Fibroblast of skin of scalp (primary cell): ENCODE measurements at places on chromosomes 3 and 15.
A peak's percentile ranks its signal among the peaks of the same experiment; 100 is the strongest.

DNA sequence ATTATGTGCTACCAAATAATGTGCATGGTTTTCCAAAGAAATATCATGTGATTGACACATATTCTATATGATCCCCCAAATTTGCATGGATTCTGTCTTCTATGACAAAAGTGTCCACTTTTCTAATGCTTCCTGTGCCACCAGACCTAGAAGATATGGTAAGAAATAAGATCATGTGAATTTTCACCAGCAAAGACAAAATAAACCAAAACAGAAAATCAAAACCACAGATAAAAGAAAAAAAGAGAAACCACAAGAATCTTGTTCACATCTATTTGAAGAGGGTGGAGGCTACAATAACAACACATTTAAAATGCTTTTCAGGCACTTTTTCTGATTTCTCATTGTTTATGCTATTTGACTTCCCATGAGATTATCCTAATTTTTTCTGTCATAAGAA lies 303.4 kb downstream of the DIPK2A start:
- no peak for DNase-seq

GRCh38 chr15:83698294-83698693 lies 44.4 kb downstream of the ADAMTSL3 start:
- DNase-seq = peak; percentile 87

DNA sequence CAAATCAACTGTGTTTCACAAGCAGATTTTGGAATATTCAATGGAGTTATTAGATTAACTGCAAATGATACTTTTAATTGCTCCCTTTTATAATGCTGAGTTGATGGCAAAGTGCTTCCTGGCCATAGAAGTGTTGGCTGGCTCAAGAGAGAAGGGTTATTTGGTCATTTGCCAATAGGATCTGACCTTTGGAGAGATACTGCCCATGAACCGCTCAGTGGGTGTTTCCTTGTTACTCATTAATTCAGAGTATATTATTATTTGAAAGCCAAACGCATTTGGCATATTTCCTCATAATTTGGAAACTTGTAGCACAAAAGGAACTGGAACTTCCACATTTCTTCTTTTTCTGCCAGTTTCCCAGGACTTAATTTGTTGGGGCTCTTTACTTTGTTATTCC lies 234.7 kb downstream of the CDIN1 start:
- no peak for DNase-seq

DNA sequence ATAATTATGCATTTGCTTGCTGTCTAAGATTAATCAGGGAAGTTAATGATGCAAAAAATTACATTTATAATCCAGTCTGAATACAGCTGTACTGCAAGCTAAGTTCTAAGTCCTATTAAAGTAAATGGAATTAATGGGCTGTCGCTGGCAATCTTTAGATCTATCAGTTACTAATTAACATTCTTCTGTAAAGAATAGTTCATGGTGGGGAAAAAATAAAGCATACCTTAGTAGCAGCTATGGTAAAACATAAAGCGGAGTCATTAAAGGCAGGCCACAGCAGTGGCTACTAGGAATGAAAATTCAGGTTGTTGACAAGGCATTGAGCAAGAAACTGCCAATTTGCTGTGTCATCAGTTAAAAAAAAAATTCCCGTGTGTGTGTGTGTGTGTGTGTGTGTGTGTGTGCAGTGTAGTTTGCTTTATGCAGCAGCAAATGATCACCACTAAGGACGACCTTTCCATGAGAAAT lies 129.8 kb downstream of the ZNF385D start:
- DNase-seq = peak; percentile 60

DNA sequence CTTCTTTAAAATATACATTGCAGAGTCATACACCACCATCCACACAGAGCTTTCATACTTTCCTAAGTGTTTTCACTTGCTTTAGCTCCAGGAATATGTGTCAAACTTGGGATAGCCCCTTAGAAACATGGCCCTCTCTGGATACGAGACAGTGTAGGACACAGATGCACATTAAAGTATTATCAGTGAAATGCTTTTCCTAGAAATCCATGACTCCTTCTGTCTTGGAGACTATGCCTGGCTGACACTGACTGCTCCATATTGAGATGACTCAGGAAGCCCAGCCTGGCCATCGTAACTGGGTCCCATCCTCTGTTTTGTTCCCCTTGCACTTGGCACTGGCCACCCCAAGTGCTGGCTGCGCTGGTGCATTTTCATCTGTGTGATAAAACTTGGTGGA lies 204.8 kb downstream of the PDZRN3 start:
- no peak for DNase-seq

GRCh38 chr3:192850451-192850981 lies 67.1 kb downstream of the MB21D2 start:
- peak; percentile 56 for DNase-seq

DNA sequence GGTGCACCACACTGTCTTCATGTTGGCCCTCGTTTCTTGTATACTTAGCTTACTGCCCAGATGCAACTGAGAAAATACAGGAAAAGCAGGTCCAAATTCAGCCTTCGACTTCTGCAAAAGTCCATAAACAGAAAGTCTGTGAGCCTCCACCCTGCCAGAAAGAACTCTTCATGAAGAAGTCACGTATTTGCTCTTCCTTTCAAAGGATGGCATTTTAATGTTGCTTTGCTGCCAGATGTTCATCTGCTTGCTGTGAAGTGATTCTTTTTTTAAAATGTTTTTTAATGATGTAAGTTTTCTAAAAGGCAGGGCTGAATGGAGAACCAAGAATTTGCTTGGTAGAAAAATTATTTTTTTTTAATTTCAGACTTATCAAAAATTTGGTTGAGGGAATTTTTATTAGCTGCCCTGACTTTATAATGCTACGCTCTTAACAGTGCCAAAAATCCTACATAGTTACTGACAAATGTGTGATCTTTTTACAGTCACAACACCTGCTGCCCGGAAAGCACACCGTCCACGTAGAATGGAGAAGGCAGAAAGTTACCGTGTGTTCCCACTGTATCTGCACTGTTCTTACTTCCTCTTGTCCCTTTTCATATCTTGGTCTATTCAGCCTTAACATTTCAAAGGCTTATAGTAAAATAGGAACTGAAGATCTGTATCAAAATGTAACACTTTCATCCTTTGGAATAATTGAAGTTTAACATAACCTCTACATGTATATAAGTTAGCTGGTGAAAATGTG lies 136.3 kb downstream of the LRRC28 start:
- DNase-seq = no peak

DNA sequence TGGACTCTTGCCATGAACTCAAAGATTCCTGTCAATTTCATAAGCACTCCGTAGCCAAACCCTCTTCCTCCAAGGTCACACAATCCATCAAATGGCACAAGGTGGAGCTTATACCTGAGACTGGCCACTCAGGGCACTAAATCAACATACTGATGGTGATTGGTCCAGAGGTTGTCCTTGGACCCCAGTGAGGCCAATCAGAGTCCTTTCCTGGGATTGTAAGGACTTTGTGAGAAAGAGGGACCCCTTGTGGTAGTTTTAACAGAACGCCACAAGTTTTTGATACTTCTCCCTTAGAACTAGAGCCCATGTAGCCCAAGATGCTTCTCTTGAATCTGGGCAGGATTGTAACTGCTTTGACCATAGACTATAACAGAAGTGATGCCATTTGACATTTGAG lies 44.4 kb upstream of the LARS2 start:
- DNase-seq = no peak

DNA sequence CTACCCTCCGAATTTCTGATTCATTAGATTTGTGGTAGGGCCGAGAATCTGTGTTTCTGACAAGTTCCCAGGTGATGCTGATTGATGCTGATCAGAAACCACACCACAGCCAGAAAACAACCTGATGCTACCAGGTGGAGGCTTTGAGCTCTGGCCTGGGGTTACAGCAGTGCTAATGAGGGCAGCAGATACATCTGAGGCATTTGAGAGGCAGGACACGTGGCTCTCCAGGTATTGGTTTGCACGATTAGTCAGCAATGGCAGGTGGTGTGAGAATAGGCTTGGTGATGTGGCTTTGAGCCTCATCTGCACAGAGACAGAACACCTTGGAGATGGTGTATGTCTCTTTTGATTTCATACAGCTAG lies 78.8 kb upstream of the THBS1 start:
- DNase-seq = no peak
